Amygdala (tissue), 56 donors: ENCODE measurements at places on chromosomes 5 and 9.

DNA sequence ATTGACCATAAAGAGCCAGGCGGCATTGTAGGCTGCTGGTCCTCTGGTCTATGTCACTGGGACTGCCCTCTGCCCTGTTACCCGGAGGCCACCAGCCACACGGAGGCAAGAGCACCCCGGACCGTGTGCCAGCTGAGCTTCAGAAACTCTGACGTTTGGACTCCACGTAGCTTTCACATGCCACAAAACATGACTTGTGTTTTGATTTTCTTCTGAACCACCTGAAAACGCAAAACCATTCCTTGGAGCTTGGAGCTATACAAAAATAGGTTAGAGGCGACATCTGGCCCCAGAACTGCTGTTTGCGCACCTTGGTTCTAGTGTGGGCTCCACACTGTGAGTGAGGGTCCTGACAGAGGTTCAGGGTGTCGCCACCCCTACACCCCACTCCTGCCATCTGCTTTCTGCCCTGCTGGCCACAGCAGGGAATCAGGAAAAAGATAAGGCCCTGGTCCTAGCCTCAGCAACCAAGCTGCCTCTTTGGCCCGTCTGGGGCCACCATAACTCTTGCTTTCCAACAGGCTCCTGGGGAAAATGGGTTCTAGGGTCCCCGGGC lies 151.3 kb upstream of the IRX2 start:
- DNase-seq = no peak

DNA sequence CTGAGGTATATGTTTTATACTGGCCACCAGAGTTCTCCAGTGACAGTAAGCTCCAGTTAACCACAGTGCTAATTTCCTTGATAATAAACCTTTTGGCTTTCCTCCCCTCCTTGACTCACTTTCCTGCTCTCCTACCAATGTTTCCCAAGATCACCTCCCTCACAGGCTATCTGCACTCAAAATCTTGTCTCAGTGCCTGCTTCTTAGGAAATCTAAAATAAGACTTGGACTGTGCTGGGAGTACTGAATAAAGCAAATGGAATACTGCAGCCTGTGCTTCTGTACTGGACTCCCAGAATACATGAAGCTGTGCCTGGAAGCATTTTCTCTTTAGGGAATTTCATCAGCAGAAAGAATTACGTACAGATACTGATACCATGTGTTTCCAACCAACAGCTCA lies 1.7 kb upstream of the DCP2 start:
- no peak for DNase-seq

DNA sequence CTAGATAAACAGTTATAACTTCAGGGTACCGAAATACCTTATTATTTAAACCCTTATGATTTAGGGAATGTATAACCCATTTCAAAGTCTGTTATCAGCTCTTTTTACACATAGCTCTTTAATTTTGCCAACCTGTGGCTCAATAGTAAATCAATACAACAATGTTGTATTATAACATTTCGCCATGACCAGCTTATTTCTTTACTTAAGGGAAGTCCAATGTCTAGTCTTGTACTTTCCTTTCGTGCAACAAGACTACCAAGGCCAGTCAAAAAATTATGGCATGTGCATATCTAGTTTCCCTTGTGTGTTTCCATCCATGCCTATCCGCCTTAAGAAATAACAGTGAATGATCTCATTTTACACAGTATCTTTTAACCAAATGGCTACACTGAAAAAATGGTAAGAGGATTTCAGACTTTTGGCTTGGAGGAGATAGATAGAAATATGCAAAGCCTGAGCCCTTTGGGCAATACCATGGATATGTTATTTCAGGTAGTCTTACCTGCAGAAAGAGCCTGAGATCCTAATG lies 239.5 kb upstream of the RPS23 start:
- no peak for DNase-seq

- no peak for DNase-seq
These were observed 328.2 kb downstream of the SH3GL2 start for GRCh38 chr9:17906841-17907778.

DNA sequence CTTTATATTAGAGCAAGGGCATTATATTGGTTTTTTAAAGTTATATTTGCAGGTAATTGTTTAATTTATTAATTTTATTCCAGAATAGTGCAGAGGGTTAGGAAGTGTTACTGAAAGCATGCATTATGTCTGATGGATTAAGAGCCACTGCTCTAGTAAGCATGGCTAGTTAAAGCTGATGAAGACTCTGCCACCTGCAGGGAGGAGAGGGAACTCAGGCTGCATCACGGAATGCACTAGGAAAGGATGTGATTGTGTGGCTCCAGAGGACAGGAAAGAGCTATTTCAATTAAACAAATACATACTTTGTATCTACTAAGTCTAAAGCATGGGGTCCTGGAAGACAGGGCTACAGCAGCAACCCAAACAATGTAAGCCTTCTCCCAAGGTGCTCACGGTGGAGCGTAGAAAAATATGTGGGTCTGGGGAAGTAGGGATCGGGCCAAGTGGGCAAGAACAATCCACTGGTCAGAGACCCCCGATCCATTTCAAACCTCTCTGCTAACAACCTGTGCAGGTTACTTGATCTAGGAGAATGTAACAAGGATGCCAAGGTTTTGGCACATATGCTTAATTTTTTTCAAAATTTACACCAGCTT lies 15.3 kb upstream of the GRXCR2 start:
- no peak for DNase-seq

- DNase-seq = no peak
These were observed 235.8 kb downstream of the ROR2 start for GRCh38 chr9:91714020-91714806.

GRCh38 chr9:105259731-105260612 lies 15.5 kb downstream of the SLC44A1 start:
- no peak for DNase-seq

GRCh38 chr5:88518131-88519016 lies 249.7 kb upstream of the TMEM161B start:
- DNase-seq = no peak

- DNase-seq = no peak
These were observed 46.6 kb upstream of the PCA3 start for GRCh38 chr9:76717613-76718012.

DNA sequence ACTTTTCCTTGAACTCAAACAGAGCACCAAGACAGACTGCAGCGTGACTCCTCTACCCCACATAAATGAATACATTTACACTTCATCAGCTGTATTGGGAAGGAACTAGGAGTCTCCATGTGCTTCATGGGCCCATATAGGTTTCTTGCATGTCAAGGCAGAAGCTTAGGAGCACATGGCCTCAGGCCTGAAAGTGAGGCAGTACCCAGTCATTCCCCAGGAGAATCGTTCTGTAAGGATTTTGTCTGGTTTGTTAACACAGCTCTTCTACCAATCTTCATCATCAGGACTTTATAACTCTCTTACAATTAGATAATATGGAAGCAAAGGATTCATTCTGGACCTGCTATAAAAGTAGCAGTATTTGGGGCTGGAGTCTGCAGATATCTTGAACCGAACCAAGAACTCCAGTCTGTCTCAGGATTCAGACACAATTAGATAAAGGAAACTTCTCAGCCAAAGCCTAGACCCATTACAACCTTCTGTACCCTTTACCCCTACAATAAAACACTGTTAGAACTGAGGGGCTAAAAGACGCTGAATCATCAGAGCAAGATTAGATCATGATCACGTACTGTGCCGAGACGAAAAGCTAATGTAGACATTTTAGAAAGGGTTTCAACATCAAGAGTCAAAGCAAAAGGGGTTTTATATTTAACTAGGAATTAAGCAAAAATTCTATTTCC lies 385.5 kb upstream of the SLC30A5 start:
- DNase-seq = no peak

- DNase-seq = no peak
These were observed 573.2 kb downstream of the CCDC171 start for GRCh38 chr9:16126042-16126441.

- peak; percentile 71 for DNase-seq
These were observed 3.0 kb upstream of the DNAJB5 start for GRCh38 chr9:34986540-34987047.

DNA sequence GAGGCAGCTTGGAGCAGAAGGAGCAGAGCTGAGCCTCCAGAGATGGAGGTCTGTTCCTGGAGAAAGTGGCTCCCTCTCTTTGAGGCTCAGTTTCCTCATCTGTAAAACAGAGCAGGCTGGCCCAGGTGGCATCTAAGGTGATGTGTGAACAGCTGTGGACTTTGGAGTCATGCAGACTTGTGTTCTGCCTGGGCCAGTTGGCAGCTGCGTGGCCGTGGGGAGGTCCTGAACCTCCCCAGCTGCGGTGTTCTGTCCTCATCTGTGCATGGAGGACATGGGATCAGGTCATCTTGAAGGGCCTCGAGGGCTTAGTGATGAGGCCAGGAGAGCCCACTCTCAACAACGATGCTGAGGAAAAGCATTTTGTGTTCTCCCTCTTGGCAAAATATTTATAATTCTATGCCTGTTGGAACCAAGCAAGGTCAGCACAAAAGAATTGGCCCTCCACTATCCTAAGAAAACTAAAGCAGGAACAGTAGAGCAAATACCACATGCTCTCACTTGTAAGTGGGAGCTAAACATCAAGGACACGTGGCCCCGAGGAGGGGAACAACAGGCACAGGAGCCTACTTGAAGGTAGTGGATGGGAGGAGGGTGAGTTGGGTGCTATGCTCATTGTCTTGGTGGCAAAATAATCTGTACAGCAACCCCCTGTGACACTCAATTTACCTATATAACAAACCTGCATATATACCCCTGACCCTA lies 63.2 kb upstream of the COL15A1 start:
- no peak for DNase-seq

- DNase-seq = no peak
These were observed 215.5 kb downstream of the GADD45G start for GRCh38 chr9:89820337-89820736.

- DNase-seq = no peak
These were observed 103.2 kb downstream of the PLK2 start for GRCh38 chr5:58356662-58357061.

DNA sequence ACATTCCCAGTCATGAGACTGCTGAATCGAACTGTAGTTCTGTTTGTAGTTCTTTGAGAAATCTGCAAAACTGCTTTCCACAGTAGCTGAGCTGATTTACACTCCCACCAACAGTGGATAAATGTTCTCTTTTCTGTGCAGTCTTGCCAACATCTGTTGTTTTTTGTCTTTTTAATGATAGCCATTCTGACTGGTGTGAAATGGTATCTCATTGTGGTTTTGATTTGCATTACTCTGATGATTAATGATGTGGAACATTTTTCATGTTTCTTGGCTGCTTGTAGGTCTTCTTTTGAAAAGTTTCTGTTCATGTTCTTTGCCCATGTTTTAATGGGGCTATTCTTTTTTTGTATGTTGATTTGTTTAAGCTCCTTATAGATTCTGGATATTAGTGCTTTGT lies 187.3 kb upstream of the TLE4 start:
- no peak for DNase-seq

DNA sequence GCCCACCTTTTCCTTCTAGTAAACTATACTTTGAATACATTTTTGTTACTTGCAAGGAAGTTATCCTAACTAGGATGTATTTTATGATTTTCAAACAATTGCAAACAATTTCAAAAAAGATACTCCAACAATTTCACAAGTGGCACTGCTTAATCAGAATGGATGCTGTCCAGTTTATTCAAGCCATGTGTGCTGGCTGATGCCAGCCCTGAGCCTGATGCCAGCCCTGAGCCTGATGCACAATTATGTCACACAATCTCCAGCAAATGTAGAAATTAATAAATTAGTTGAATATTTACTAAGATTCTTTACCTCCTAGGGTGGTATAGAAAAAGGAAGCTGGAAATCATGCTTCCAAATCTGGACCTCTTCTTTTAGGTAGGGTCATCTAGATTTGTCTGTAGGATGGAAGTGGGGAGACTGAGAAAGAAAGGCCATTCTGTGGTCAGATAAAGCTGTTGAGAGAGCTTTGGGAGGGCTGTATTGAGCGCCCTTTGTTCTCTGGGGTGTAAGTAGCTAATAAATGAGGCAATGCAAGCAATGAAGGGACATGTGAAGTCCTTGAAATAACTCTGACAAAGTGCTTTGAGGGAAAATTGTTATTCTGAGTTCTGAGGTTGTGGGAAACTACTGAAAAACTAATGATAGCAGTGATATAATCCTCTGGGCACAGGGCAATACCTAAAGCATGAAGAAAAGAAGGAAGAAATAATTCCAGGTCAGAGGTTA lies 5.8 kb upstream of the C6 start:
- DNase-seq = no peak

DNA sequence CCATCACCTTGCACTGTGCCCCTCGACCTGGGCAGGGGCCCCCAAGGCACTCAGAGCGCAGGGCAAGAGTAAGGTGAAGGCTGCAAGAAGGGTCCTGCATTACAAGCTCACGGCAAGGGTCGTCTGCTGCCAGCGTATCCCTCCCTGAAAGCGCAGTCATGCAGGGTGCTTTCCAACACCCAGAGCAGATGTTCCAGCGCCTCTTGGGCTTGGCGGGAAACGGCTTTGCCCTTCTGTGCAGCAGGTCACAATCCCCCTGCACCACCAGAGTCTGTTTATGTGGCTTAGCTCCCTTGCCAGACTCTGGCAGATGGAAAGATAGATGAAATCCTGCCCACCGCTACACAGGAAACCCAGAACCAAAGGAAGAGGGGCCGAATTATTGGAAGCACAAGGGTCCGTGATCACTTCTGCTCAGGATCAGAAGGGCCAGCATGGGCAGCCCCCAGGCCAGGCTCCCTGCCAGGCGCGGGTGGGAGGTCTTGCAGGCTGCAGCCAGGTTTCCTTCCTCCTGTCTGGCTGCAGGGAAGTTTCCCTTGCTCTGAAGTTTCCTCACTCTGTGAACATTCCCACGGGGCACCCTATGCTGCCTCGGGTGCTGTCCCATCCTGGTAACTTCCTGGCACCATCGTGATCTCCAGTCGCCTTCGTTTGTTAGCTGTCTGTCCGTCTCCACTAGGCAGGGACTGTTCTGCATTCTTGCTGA lies 132.2 kb downstream of the ZNF354C start:
- no peak for DNase-seq

GRCh38 chr9:112348257-112349007 lies 15.0 kb upstream of the PTBP3 start:
- peak; percentile 70 for DNase-seq

- no peak for DNase-seq
These were observed 273.5 kb upstream of the CCNG1 start for GRCh38 chr5:163163858-163164257.

GRCh38 chr9:88378317-88378716 lies 9.9 kb upstream of the SPIN1 start:
- DNase-seq = no peak

GRCh38 chr5:154559398-154560276 lies 81.6 kb upstream of the HAND1 start:
- DNase-seq = no peak

DNA sequence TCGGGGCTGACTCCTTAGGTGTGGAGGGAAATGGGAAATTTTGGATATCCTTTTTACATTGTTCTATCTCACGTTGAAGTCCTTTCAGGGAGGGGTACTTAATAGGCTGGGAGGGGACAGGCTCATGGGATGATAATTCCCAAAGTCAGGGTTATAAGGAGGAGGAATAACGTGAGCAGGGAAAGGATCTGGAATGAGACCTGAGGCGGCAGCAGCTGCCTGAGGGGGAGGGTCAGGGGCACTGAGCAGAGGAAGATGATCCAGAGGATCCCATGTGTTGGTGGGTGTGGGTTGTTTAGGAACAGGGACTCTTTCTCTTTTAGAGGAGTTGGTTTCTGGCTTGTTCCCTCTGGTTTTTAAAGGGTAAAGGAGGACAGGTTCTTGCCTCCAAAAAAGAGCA lies 18.7 kb downstream of the IFT74 start:
- DNase-seq = no peak
